Stimulated activated CD4-positive, alpha-beta T cell treated with anti-CD3 and anti-CD28 coated beads, Interleukin-15, amount 100 ng/mL, for 1 hour (primary cell): ENCODE measurements at places on chromosomes 6 and 20.

DNA sequence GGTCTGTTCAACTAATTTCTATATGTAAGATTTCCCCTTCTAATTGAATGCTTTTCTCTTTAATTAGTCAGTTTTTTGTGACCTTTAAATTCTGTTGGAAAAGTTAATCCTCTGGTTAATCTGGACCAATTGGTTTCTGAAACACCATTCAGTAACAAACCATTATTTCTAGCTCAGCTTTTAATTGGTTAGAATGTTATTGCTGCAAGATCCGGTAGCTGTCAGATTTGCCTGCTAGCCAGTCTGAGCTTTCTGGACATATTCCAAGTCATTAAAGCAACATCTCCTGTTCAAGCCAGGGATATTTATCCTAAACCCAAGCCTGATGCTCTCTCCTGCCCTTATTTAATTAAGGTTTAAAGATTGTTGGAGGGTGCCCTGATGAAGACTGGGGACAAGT lies 55.1 kb upstream of the FBXL4 start:
- DNase-seq, result no peak

DNA sequence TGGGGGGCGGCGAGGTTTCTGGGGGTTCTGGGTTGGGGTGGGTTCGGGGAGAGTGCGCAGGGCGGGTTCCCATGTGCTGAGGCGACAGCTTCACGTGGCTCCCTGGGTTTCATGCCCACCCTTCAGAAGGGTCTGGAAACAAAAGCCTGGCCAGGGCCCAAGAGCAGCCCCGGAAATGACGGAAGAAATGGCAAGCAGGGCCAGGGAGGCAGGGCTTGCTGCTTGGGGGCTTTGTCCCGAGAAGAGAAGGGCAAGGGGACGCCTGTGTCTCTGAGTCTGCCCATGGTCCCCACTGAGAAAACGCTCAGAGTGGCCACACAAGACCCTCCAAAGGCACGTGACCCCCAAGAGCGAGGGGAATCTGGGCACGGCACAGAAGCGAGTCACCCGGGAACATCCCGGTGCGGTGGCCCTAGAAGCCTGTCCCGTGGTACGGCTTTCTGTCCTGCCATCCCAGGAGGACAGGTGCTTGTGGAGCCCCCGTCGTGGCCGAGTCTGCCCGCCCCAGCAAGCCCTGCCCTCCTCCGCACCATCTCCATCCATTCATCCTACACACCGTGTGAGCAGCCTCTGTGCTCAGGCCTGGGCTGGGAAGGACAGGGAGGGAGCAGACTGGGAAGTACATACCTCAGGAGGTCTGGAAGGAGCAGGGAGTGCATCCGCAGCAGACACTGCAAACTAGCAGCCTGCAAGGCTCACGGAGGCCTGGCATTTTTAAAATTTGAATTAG lies 9.0 kb downstream of the NPEPL1 start:
- no peak for DNase-seq

GRCh38 chr6:130069485-130069884 lies 51.1 kb downstream of the L3MBTL3 start:
- no peak for DNase-seq

DNA sequence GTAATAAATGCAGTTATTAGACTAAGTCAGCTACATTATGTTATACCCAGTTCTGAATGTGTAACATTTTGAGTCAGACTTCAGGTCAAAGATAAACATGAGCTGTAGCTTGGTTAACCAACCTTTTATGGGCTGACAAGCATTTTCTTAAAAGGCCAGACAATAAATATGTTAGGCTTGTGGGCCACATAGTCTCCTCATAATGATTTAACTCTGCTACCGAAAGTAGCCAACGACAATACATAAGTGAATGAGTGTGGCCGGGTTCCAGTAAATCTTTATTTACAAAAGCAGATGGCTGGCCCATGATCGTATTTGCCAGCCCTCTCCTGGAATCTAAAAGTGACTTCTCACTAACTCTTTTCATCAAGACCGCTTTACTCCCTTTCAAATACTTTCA lies 49.9 kb downstream of the ATG5 start:
- no peak for DNase-seq

GRCh38 chr20:24996449-24997377 lies 4.2 kb upstream of the APMAP start:
- DNase-seq, result no peak

DNA sequence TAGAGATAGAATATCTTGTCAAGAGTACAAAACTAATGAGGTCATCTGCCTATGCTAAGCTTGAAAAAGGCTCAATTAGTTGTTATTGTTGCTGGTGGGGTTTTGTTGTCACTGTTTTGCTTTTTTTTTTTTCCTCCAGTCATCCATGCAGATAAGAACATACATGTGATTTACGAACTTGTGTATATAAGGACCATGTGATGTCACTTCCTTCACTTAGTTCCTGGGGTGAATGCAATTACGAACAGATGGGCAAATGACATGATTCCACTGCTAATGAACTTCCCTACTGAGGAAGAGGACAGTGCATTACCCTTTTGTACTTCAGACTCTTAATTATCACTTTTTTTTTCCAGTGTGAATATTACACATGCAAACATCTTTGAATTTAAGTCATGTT lies 1175.3 kb upstream of the GJE1 start:
- DNase-seq, result no peak

DNA sequence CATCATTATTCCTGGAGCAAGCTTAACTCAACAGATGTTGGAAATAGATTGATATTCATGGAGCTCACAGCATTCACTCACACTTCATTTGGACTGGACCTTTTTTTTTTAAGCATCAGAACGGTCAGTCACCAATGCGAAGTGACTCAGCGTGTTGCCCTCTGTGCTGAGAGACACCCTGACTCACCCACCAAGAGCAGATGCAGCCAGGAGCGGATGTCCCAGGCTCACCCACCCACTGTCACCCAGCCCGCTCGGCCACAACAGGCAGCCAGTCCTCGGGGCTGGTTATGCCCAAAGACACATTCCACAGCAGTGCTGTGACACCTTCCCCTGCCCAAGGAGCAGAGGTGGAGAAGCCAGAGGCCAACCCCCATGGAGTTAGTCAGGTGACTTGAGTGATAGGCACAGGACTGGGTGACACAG lies 15.7 kb downstream of the RNASET2 start:
- DNase-seq, result no peak

DNA sequence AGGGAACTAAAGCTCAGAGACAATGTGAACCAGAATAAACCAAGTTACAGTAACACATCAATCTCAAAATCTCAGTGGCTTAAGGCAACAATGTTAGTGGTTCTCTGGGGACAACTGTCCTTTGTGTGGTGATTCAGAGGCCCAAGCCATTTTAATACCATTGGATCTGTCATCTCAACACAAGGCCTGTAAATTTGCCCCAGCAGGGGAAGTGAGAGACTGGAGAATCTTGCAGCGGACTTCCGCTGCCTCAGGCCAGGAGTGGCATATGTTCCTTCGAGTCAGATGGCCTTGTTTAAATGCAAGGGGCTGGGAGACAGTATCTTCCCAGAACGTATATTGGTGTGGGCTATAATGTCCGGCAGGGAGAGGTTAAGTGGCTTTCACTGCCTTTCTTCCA lies 126.0 kb downstream of the CD83 start:
- DNase-seq, result no peak

DNA sequence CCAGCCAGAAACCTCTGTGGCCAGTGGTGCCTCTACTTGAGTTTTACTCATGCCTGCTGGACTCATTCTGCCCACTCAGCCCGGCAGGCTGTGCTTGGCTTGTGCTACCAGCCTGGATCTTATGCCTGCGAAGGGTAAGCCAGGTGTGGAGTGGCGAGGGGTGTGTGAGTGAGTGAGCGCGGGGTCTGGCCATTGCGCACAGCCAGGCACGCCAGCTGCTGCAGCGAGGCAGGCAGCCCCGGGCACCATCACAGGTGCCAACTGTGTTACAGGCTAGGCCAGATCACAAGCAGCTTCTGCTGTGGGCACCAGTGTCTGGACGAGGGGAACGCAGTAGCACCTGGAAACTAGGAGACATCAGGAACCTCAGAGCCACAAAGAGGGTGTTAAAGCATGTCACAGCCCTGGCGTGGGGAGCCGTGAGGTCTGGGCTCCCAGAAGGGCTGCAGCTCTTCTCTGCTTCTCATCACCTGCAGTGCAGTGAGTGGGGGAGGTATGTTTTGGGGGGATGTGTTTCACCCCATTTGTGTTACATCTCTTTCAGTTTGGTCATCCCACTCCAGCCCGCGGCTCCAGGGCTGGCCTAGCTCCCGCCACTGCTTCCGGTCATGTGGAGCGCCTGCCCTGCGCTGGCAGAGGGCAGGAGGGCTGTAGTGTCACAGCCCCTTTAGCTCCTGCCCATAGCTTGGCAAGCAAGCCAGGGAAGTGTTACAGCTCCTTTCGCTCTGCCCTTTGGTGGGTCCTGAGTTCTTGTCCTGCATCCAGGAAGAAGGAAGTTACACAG lies 379.7 kb upstream of the IMPG1 start:
- no peak for DNase-seq

DNA sequence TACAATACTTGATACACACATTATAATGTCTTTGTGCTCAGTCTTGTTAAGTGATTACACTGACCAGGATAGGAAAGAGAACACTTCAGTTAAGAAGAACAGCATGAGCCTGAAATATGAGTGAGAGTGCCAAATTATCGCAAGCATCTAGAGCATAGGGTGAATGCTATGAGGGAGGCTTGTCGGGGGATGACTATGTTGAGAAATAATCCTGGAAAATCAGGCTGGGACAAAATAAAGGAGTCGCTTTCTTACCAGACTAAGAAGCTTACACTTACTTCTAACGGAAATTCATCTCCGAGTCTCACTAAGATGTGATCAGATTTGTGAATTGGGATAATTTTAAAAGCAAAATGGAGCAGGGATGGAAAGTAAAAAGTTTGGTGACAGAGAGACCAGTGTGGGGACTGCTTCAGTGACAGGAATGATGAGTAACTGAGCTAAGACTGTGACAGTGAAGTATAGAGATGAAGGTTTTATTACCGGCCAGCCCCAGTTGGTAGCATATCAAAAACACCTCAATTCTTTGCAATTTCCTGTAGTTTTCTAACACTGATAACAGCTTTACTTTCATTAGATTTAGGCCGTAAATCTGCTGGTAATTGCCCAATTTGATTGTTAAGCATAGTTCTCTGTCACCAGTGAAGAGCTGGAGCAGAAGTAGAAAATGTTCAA lies 48.4 kb upstream of the DEFB112 start:
- no peak for DNase-seq

DNA sequence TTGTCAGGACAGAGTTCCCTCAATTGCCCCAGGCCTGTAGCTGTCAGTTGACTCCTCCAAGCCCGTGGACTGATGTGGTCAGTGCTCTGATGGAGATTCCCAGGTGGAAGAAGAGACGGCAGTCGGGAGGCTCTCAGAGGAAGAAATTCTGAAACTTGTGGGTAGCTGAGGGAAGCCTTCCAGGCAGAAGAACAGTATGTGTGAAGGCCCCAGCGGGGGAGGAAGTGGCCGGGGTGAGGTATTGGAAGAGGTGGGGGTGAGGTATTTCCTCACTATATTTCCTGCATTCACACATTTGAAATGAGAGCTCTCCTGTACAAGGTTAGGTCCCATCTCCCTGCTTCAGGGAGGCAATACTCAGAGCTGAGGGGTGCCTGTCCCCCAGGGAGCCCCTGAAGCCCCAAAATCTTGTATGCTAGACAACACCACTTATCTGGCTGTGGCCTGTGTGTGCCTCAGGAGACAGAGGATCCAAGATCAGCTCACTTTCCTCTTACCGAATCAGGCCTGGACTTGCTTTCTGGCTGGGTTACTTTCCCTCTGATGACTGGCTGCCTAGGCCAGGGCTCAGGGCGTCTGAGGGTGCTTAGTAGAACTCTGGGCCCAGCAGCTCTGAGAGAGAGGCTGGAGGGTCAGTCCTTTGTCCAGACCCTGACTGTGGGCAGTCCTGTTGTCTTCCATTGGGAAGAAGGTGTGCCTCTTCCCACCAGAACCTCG lies 49.3 kb upstream of the MYL9 start:
- peak; percentile 22 for DNase-seq

DNA sequence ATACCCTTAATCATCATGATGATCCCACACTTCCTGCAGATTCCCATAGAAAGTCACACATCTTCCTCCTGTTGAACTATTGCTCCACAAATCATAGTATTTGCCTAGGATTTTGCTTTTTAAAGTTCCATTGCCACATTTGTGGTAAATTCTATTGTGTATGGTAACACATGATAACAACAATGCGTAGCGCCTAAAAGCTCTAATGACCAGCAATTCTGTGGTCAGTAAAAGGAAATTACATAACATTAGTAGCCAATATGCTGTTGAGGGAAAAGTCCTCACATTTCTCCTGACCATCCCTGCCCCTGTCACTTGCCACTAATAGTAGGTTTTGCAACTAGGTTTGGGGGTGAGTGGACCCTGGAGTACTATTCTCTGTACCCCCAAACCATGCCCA lies 31.8 kb upstream of the PDE7B start:
- no peak for DNase-seq

DNA sequence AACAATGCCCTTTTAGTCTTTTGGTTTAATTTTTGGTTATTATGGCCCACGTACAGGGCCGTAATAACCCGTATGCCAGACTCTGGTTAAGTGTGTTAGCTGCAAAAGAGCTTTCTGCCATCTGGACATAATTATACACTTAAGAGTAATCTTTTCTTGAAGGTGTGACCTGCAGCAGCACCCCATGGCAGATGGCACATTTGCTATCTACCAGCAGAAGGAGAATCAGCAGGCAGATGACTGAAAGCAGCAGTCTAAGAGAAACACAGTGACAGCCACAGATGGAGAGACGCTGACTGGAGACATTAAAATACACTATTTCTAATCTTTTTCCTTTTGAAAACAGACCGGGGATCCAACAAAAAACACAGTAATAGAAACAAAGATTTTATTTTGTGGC lies 18.7 kb downstream of the ASF1A start:
- DNase-seq, result no peak

- no peak for DNase-seq
Measured at GRCh38 chr6:14452567-14453527, 335.3 kb downstream of the CD83 start.

- DNase-seq, result no peak
Measured at GRCh38 chr20:33059741-33060390, 6.2 kb downstream of the BPIFB3 start.

DNA sequence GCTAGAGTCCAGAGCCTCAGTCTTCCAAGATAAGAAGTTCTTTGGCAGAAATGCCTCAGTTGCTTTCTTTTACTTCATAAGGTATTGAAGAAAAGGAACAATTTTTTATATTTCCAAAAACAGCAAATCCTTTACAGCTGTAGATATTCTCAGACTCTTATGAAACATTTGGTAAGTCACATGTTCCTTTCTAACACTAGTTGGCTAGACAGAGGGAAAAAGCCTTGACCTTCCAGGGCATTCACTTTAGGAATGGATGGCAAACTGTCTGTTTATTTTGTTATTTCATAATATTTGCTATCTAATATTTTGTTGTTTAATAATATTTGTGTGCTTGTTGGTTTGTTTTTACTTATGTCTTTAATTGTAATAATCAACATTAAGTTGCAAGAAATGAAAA lies 140.8 kb downstream of the PTPRK start:
- DNase-seq, result no peak

DNA sequence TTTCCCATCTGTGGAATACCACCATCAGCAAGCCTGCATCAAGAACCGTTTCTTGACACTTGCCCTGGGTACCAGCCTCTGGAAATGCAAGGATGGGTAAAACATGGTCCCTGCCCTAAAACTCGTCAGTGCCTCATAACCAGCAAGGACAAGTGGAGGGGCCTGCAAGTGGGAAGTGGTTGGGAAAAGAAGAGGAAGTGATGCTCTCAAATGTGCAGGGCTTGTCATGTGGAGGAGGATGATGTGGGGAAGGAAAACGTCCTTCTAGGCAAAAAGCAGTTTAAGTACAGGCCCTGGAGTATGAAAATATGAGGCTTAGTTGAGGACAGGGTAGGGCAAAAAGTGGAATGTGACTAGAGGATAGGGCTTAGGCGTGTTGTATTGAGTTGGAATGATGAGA lies 19.0 kb downstream of the RREB1 start:
- no peak for DNase-seq
